ENCODE measurements at places on chromosomes 5 and 9. TPM values are rescaled to one million over a fixed set of nuclear protein-coding genes. Genes with fewer than 3 reads are reported as not detected.

- no peaks in the 10 kb centered on the region for H3K27me3 ChIP-seq
- peaks cover 28% of the 10 kb centered on the region for H3K36me3 ChIP-seq
- no peak overlapping the region for H3K27ac ChIP-seq
- DNase-seq, result no peak
These were observed 8.5 kb downstream of the ZDHHC12 start for GRCh38 chr9:128715436-128715750.

Gene PFN3
- total RNA-seq, result not detected

GRCh38 chr9:88653911-88654310 lies 118.9 kb downstream of the NXNL2 start:
- no peaks in the 10 kb centered on the region for H3K27me3 ChIP-seq
- no peak overlapping the region for H3K4me3 ChIP-seq
- H3K4me1 ChIP-seq, result peaks cover 65% of the 10 kb centered on the region
- H3K27ac ChIP-seq, result peak overlapping the region; percentile 76
- peak; percentile 53 for DNase-seq
- H3K36me3 ChIP-seq, result no peaks in the 10 kb centered on the region

Gene RNF183
- total RNA-seq, result not detected

GRCh38 chr5:123266365-123266764 lies 156.8 kb downstream of the CEP120 start:
- H3K4me3 ChIP-seq, result no peak overlapping the region
- no peak for DNase-seq
- H3K36me3 ChIP-seq, result no peaks in the 10 kb centered on the region
- H3K4me1 ChIP-seq, result no peaks in the 10 kb centered on the region
- no peak overlapping the region for H3K27ac ChIP-seq

GRCh38 chr9:69768716-69769115 lies 8.9 kb upstream of the PTAR1 start:
- H3K4me1 ChIP-seq, result no peaks in the 10 kb centered on the region
- H3K36me3 ChIP-seq, result no peaks in the 10 kb centered on the region
- no peak overlapping the region for H3K27ac ChIP-seq
- no peak overlapping the region for H3K4me3 ChIP-seq
- H3K27me3 ChIP-seq, result no peaks in the 10 kb centered on the region

Gene RNF180
- 0.79 TPM for total RNA-seq

- H3K4me1 ChIP-seq, result no peaks in the 10 kb centered on the region
- H3K27me3 ChIP-seq, result no peaks in the 10 kb centered on the region
- no peak overlapping the region for H3K27ac ChIP-seq
- H3K4me3 ChIP-seq, result no peak overlapping the region
These were observed 24.0 kb downstream of the VLDLR start for GRCh38 chr9:2645569-2645968.

DNA sequence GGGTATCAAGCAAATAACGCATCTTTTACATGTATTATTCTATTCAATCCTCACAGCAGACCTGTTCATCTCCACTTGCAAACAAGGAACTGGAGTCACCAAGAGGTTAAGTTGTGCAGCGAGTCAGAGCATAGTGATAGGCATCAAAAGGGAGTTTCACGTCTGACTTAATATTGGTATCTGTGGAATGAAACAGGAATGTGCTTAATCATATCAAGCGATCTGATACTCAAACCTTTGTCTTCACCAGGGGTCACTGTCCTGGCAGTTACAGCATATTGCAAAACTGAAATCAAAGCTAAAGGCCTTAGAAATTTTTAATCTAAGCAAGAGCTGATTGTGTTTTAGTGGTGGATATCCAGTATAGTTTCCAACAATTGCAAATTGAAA lies 271.6 kb downstream of the PLK2 start:
- DNase-seq, result peak; percentile 82
- H3K4me1 ChIP-seq, result peaks cover 52% of the 10 kb centered on the region
- H3K27ac ChIP-seq, result peak overlapping the region; percentile 82

DNA sequence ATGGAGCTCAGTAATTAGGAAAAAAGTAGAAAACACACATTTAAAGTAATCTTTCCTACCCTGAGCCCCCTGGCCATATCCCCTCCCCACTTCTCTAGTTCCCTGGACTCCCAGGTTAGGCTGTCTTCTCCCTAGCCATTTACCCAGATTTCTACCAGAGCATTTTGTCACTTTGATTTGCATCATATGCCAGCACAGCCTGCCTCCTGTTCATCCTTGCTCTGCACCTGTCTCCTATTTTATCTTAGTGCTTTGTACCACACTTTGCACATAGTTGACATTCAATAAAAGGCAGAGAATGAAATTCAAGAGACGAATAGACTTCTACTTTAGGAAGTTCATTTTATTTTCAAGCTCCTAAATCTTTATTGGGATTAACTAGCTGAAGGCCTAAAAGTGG lies 344.5 kb downstream of the EBF1 start:
- no peaks in the 10 kb centered on the region for H3K27me3 ChIP-seq
- H3K36me3 ChIP-seq, result no peaks in the 10 kb centered on the region
- no peaks in the 10 kb centered on the region for H3K4me1 ChIP-seq

GRCh38 chr9:22117511-22118384 lies 108.6 kb upstream of the CDKN2B start:
- H3K4me1 ChIP-seq, result peaks cover 60% of the 10 kb centered on the region
- H3K27me3 ChIP-seq, result no peaks in the 10 kb centered on the region
- H3K27ac ChIP-seq, result peak overlapping the region; percentile 66
- peak; percentile 44 for DNase-seq

Gene CMBL
- total RNA-seq, result 1.4 TPM

GRCh38 chr9:111704503-111704902 lies 43.1 kb downstream of the GNG10 start:
- no peak overlapping the region for H3K4me3 ChIP-seq
- H3K27ac ChIP-seq, result no peak overlapping the region
- no peaks in the 10 kb centered on the region for H3K36me3 ChIP-seq
- DNase-seq, result no peak
- H3K27me3 ChIP-seq, result no peaks in the 10 kb centered on the region
- no peaks in the 10 kb centered on the region for H3K4me1 ChIP-seq

- peak within 1 kb of the TSS; percentile 88 for H3K27ac ChIP-seq
- no peaks in the 10 kb centered on the region for H3K27me3 ChIP-seq
- no peaks in the 10 kb centered on the region for H3K4me1 ChIP-seq
- peaks cover 17% of the 10 kb centered on the region for H3K36me3 ChIP-seq
- peak; percentile 82 for DNase-seq
These were observed at the start of gene EDIL3 for GRCh38 chr5:84384604-84385575. EDIL3 (minus strand) TSS chr5:84384880; CDS start chr5:84384374, 506 bp downstream.

DNA sequence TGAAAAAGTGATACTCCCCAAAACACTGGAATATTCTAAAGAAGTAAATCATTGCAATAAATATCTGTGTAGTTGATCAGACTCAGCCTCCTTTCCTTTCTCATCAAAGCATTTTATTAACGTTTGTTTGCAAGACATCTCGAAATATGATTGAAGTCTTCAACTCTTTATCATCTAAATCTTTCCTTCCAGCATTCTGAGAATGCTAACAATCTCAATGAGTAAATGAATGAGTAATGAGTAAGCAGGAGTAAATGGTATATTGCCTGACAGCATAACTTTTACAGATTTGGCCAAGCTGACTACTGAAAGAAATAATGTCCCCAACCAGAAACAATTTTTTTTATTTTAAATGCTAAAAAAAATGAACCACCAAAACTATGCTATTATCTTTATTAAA lies 157.1 kb downstream of the SLCO4C1 start:
- no peaks in the 10 kb centered on the region for H3K36me3 ChIP-seq
- no peaks in the 10 kb centered on the region for H3K4me1 ChIP-seq
- H3K27me3 ChIP-seq, result no peaks in the 10 kb centered on the region
- DNase-seq, result no peak
- no peak overlapping the region for H3K4me3 ChIP-seq

- H3K36me3 ChIP-seq, result peaks cover 26% of the 10 kb centered on the region
- H3K27me3 ChIP-seq, result no peaks in the 10 kb centered on the region
- no peak overlapping the region for H3K27ac ChIP-seq
- H3K4me1 ChIP-seq, result peaks cover 3% of the 10 kb centered on the region
- DNase-seq, result no peak
These were observed 6.2 kb downstream of the OXCT1 start for GRCh38 chr5:41863871-41864486.

Gene NOXA1
- total RNA-seq, result not detected

DNA sequence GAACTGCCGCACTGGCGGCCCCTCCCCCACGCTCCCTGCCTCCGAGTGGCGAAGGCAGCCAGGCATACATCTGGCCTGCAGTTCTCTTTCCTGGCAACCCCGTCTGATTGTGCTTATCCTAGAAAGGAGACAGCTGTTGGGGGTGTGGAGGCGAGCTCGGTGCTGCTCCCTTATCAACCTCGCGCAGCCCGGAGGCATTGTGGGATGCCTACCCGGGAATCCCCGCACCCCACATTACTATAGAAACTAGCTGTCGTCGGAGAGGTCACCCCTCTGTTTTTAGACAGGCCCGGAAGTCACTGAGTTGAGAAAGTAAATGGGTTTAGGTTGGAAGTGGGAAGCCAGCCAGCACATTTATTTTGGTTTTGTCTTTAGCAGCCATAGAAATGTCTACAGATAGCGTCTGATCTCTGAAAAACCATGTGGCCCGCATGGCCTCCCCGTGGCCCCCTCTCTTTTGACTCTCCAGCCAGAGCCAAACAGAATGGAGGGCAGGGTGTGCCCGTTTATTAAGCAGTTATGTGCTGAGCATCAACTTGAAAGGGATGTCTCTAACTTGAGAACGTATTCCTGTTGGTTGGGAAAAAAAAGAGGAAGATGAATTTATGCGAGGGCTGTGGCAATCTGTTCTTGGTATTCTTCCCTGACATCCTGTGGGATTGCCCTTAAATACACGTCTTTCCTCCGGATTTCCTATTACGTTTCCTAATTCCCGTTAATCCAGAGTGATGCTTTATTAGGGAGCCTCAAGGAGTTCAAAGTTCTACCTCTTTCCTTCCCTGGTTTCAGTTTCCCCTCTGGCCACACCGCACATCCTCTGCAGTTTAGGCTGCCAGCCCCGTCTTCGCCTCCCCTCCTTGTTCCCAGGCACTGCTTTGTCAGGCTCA lies 3.9 kb downstream of the STC2 start:
- DNase-seq, result peak; percentile 83
- H3K4me3 ChIP-seq, result no peak overlapping the region
- no peaks in the 10 kb centered on the region for H3K27me3 ChIP-seq
- peak overlapping the region; percentile 41 for H3K27ac ChIP-seq
- H3K4me1 ChIP-seq, result peaks cover 61% of the 10 kb centered on the region

GRCh38 chr5:72519111-72519510 lies 11.9 kb upstream of the ZNF366 start:
- H3K4me1 ChIP-seq, result no peaks in the 10 kb centered on the region
- H3K27ac ChIP-seq, result no peak overlapping the region
- H3K27me3 ChIP-seq, result no peaks in the 10 kb centered on the region
- DNase-seq, result no peak
- H3K36me3 ChIP-seq, result no peaks in the 10 kb centered on the region

DNA sequence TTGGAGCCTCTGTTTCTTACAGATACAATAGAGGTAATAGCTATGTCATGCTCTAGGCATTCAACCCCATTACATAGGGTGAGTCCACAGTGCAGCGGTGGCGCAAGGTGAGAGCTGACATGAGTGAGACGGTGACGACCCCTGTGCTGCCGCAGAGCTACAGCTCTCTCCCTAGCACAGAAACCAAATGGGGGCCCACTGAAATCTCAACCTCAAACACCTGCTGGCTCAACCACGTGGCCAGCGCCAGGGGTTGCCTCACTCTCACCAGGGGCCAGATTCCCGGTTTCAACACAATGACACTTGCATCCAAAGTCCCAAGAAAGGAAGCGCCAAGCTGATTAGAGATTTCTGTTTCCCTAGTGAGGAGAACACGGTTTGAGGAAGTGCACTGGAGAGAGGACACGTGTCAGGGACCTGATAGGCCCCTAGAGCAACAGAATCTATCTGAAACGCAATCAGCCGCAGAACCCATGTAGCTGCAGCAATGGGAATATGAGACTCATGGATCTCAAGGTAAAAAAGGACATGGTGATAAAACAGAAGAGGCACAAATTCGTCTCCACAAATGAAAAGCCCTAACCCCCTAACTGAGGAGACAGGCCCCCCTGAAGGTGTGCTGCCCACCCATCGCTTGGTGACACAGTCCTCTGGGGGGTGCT lies 114.3 kb downstream of the CRB2 start:
- H3K4me3 ChIP-seq, result no peak overlapping the region
- H3K36me3 ChIP-seq, result no peaks in the 10 kb centered on the region
- H3K27ac ChIP-seq, result no peak overlapping the region
- no peaks in the 10 kb centered on the region for H3K4me1 ChIP-seq

GRCh38 chr5:127026166-127026565 lies 4.2 kb downstream of the MARCHF3 start:
- H3K27me3 ChIP-seq, result peaks cover 20% of the 10 kb centered on the region
- H3K27ac ChIP-seq, result no peak overlapping the region
- peaks cover 17% of the 10 kb centered on the region for H3K4me1 ChIP-seq
- no peaks in the 10 kb centered on the region for H3K36me3 ChIP-seq

- H3K4me3 ChIP-seq, result no peak overlapping the region
- DNase-seq, result no peak
- H3K4me1 ChIP-seq, result no peaks in the 10 kb centered on the region
- H3K36me3 ChIP-seq, result no peaks in the 10 kb centered on the region
- no peak overlapping the region for H3K27ac ChIP-seq
These were observed 26.3 kb upstream of the SHOC1 start for GRCh38 chr9:111821006-111821528.

DNA sequence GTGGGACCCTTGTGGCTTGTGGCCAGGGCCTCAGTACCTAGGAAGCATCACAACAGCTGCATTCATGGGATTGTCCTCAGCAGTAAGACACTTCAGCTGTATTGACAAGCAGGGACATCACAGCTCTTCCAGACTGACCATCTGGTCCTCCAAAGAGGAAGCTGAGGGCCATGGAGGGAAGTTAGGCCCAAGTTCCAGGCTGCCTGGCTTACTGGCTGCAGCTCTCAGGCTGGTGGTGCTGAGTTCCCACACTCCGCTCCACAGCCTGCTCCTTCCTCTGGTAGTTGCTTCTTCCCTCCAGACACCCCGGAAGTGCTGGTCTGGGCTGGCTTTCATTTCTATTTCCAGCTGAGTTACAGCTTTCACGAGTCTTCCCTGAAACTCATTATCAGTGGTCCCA lies 5.7 kb upstream of the STING1 start:
- peaks cover 10% of the 10 kb centered on the region for H3K4me1 ChIP-seq
- no peak overlapping the region for H3K27ac ChIP-seq
- no peaks in the 10 kb centered on the region for H3K36me3 ChIP-seq

- peaks cover 81% of the 10 kb centered on the region for H3K4me1 ChIP-seq
- peak; percentile 95 for DNase-seq
- H3K36me3 ChIP-seq, result peaks cover 59% of the 10 kb centered on the region
- no peak overlapping the region for H3K4me3 ChIP-seq
- no peaks in the 10 kb centered on the region for H3K27me3 ChIP-seq
- H3K27ac ChIP-seq, result peak overlapping the region; percentile 97
These were observed 16.3 kb downstream of the PDGFRB start for GRCh38 chr5:150139334-150139733.

Gene TXNDC8
- total RNA-seq, result not detected

Gene CERCAM
- total RNA-seq, result 29.9 TPM

Gene ARHGEF37
- 0.25 TPM for total RNA-seq

- no peaks in the 10 kb centered on the region for H3K27me3 ChIP-seq
- no peak overlapping the region for H3K27ac ChIP-seq
- no peak overlapping the region for H3K4me3 ChIP-seq
- peaks cover 28% of the 10 kb centered on the region for H3K4me1 ChIP-seq
- DNase-seq, result no peak
These were observed 27.7 kb downstream of the DUSP1 start for GRCh38 chr5:172743112-172743959.

Gene ITK
- total RNA-seq, result not detected

Gene FRRS1L
- not detected for total RNA-seq

Gene FOXD4L5
- total RNA-seq, result not detected

- no peak overlapping the region for H3K27ac ChIP-seq
- H3K4me3 ChIP-seq, result no peak overlapping the region
- no peak for DNase-seq
- peaks cover 43% of the 10 kb centered on the region for H3K4me1 ChIP-seq
- H3K27me3 ChIP-seq, result no peaks in the 10 kb centered on the region
These were observed 82.7 kb downstream of the HSD17B3 start for GRCh38 chr9:96219026-96219899.

Gene FCN2
- total RNA-seq, result not detected

Data from SJSA1 (cell line).